ENCODE measurements at places on chromosomes 6 and 20.

DNA sequence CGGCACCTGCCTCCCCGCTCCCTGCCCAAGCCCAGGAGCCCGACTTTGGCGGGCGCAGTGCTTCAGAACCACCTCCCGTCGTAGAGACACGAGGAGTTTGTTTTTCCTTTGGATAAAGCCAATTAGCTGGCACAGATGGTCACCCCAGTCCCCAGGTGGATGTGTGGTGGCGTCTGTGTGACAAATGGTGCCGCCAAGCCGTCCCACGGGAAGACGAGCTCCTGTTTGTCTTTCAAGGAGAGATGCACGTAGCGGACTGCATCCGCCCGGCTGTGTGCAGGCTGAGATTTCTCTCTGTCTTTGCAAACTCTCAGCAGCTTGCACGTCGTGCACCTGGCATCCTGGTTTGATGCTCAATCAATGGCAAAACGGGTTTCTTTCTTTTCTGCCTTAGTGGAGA lies 16.1 kb upstream of the MRGBP start:
- no peak for DNase-seq

GRCh38 chr20:62696989-62697388 lies 11.6 kb upstream of the NTSR1 start:
- no peak for DNase-seq

GRCh38 chr6:9517806-9518205 lies 897.1 kb downstream of the TFAP2A start:
- no peak for DNase-seq

DNA sequence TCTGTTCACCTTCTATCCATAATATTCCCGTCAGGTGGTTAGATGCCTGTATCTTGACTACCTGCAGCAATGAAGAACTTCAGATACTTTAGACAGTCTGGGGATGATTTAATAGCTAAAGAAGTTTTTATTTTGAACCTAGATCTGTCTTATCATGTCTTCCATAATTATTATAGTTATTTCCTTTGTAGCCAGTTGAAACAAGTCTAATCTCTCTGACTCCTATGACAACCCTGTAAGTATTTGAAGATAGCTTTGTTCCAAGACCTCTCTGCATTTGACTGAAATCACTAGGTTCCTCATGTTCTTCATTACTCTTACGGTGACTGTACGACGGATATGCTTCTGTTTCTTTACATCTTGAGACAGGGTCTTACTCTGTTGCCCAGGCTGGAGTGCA lies 316.6 kb upstream of the BMP2 start:
- DNase-seq: no peak

DNA sequence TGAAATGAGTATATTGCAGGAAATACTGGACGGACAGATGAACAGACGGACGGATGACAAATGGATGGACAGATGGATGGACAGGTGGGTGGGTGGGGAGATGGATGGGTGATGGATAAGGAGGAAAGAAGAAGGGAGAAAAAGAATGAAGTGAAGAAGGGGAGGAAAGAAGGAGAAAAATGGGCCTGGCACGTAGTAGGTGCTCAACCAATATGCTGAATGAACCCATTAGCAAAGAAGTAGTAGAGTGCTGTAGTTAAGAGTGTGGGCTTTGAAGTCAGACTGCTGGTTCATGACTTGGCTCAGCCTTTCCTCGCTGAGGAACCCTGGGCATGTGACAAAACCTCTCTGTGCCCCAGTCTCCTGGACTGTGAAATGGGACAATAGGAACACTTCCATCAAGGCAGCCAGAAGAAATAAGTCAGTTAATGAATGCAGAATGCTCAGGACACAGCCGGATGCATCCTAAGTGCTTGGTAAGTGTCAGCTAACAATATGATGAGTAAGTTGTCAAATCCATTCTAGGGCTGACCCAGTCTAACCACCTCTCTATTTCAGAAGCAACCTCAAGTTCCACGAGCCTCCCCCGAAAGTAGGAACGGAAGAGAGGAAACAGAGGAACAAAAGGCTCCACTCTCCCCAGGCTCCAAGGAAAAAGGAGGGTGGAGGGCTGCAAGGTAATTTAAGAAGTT lies 37.9 kb downstream of the PREX1 start:
- no peak for DNase-seq

GRCh38 chr6:141607956-141608355 lies 524.8 kb upstream of the GJE1 start:
- no peak for DNase-seq

GRCh38 chr20:47662483-47663353 lies 122.6 kb downstream of the SULF2 start:
- no peak for DNase-seq

DNA sequence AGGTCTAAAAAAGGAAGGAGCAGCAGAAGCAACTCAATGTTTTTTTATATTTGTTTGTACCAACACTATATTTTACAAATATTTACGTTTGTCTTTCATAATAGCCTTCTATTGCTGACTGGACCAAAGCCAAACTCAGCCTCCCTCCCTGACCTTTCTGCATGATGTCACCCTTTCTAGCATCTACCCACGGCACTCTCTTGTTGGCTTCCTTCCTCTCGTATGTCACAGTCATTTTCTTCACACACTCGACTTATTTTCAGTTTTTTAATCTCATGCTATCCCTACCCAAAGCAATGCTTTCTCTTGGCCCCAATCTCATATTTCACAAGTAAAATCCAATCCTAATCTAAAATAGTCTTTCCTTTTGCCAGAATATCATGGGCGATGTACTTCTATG lies 16.3 kb upstream of the FAM8A1 start:
- DNase-seq: no peak

DNA sequence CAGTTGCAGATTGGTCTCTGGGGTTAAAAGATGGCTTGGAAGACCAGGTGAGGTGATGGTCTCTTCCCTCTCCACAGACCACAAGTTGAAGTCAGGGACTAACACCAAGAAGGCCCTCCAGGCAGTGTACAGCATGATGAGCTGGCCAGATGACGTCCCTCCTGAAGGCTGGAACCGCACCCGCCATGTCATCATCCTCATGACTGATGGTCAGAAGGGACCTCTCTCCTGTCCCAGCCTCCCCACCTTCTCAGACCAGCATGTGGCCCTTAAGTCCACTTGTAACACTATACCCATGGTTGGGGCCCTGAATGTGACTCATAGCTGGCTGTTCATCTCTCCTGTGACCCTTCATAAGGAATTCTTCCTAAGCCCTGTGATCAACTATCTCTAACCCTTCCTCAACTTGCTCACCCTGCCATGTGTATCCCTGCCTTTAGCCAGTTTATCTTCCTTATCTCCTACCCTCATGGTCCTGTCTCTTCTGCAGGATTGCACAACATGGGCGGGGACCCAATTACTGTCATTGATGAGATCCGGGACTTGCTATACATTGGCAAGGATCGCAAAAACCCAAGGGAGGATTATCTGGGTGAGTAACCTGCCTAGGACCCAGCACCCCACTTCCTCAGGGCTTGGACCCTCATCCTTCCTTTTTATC lies 3.0 kb downstream of the CFB start:
- no peak for DNase-seq

GRCh38 chr6:45439459-45439858 lies 61.7 kb upstream of the SUPT3H start:
- no peak for DNase-seq

GRCh38 chr6:16441262-16441661 lies 202.9 kb downstream of the GMPR start:
- no peak for DNase-seq

- no peak for DNase-seq
These were observed 418.4 kb downstream of the CD109 start for GRCh38 chr6:74114428-74114827.

DNA sequence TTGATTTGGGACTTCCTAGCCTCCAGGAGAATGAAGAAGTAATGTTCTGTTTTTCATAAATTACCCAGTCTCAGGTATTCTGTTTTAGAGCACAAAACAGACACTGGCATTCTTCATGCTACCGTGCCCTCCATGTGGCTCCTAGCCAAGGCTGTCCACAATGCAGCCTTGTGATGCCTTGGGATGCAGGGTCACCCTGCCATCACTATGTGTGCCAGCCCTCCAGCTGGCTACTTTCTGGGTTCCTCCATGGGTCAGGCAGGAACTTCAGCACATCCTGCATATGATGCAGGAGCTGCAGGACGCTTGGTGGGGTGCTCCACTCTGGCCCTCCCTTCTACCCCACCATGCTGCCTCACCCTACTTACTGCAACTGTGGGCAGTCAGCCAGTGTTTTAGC lies 38.0 kb upstream of the FAM50B start:
- no peak for DNase-seq

GRCh38 chr6:41443616-41444525 lies 102.3 kb upstream of the FOXP4 start:
- no peak for DNase-seq

Measured in effector CD8-positive, alpha-beta T cell (primary cell).